Activated naive CD4-positive, alpha-beta T cell treated with anti-CD3 and anti-CD28 coated beads, Interleukin-2, amount 10 ng/mL, durations not matched to agents 5 hours and 36 hours (primary cell): ENCODE measurements at places on chromosomes 3 and 15. TPM values are rescaled to one million over a fixed set of nuclear protein-coding genes. Genes with fewer than 3 reads are reported as not detected.

The UACA gene
- total RNA-seq = 1.0 TPM

The GNAT1 gene
- not detected for total RNA-seq

The PLCD1 gene
- total RNA-seq = 26.3 TPM

The LDHAL6B gene
- total RNA-seq = not detected

The LRRC2 gene
- 0.86 TPM for total RNA-seq

The RNU5B-1 gene
- not detected for total RNA-seq

The FANCD2OS gene
- total RNA-seq = not detected

The ALG3 gene
- total RNA-seq = 41.2 TPM

The GUCA1C gene
- not detected for total RNA-seq

The JAGN1 gene
- 27.7 TPM for total RNA-seq

The GOLGA8T gene
- 0.28 TPM for total RNA-seq

The SLC2A2 gene
- total RNA-seq = not detected

The DUOXA2 gene
- total RNA-seq = not detected

The PIGZ gene
- 2.3 TPM for total RNA-seq

The UROC1 gene
- not detected for total RNA-seq
